ENCODE measurements at places on chromosomes 4 and X.

- DNase-seq: no peak
These were observed 25.1 kb upstream of the PLAC8 start for GRCh38 chr4:83139514-83140156.

DNA sequence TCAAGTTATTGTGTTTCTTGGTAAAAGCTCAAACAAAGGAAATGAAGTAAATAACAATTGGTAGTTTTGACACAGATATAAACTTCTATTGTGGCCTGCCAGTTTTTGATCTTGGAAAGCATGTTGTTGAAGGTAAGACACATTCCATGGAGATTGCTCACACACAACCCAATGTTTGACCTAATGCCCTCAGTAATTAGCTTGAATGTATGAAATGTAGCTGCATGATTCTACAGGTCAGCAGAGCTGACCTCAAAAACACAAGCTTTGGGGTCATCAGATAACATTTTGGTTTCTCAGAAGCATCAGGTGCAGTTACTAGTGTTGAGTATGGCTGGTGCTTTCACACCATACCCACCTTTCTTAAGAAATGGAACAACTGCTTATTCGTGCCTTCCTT is 16.5 kb downstream of the GPR173 start:
- no peak for DNase-seq

DNA sequence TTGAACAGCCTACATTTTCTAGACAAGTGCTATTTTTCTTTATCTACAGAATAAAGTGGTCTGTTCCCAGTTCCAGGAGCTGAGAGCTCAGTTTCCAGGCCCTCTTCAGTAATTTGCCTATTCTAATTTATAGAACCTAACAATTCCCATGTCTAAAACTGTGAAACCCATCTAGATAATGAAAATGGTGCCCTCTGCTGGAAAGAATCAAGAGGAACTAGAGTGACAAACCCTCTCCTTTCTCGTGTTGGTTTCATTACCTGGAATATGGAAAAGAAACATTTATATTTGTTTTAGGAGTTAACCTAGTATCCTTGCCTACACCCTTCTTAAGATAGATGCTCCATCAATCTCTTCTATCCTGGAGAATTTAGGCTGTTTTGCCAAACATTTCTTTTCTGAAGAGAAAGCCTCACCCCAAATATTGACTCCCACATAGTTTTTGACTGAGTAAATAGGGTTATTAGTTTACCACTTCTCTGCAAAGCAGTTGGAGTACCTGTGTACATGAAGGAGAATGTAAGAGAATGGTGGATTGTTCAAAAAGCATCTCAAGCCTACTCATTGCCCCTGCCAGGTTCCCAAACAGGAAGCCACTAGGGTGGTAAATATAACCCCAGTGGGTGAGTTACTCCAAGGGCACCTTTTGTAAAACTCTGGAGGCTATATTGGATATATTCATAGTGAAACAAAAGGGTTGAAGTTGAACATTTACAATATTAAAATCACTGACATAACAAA is 121.6 kb downstream of the RASL11B start:
- peak; percentile 86 for DNase-seq

DNA sequence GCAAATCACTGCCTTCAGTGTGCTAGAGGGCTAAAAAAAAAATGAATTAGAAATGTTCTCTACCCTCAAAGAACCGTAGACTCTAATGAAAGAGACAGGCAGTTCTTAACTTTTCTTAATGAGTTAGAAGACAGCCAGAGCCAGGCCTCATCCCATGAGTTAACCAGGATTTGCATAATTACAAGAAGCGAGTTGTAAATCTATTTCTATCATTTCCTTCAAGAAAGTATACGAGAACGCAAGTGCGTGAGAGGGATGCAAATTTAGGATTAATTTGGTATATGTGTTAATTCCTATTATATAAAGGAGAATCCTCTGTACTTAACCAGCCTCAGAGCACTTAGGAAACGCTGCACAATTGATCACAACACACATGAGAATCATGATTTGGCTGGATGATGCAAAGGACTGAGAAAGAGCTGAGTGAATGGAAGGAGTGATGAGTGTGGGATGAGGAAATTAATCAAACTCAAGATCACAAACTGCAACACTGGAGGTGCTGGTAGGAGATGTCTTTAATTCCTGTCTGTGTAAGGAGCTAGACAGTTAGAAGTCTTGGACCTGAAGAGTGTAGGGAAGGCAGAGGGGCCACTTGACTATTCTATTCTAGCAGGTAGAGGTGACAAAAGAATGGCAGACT is 157.2 kb downstream of the ATP10D start:
- no peak for DNase-seq
